OCI-M1 (cell line): ENCODE measurements at places on chromosomes 16 and 17.

GRCh38 chr16:89670496-89671431, 13.1 kb downstream of the SPATA33 start:
- DNase-seq, result no peak

- no peak for DNase-seq
Measured at GRCh38 chr17:40056379-40057015, 2.3 kb upstream of the MED24 start.

- DNase-seq, result no peak
Measured at GRCh38 chr16:70635336-70636016, 10.9 kb upstream of the IL34 start.

DNA sequence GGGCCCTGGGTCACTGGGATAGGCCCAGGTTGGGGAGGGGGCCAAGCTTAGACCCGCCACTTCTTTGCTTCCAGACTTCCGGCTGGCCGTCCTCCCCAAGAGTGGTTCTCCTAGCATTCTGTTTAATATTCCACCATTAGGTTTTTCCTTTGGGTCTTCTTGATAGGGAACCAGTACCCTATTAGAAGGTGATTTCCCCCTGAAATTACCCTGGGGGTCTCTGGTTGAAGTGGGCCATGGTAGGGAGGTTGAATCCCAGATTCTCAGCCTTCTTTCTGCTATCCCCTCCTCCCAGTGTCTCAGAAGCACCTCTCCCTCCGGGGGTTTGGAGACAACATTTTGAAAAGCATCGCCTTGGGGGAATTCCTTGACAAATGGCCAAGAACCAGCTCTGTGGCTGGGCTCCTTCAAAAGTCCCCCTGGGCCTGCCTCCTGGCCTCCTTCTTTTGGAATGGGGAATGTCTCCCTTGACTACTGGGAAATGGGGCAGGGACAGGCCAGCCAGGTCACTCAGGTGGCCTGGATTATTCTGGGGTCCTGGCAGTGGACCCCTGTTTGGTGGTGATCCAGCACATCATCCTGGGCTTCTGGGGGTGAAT, 5.7 kb downstream of the LASP1 start:
- no peak for DNase-seq

- no peak for DNase-seq
Measured at GRCh38 chr17:78784352-78784751, 2.3 kb upstream of the CYTH1 start.

DNA sequence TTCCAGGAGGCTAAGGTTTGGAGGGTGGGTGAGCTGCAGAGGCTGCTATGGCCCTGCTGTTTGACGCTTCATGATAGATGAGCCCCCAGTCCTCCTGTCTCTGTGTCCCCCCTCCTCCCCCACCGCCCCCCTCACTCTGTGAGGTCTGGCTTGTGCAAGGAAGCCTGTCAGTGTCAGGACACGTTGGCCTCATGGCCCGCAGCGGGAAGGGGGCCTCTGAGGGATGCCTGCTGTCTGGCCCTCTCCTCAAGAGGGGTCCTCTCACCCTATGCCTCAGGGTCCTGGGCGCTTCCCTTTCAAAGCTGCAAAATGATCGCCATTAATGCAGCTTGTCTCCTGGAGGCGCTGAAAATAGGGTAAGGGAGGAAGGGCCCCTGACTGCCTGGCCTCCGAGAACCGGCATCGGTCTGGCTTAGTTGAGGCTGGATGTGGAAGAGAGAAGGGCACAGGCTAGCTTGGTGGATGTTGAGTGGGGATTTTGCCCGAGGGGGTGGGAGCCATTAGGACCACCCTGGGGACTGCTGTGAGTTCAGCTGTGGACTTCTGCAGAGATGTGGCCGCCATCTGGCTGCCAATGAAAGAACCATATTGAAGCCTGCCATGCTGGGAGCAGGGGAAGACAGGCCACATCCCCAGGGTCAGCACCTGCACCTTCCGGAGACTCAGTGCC, 14.8 kb upstream of the GOSR2 start:
- no peak for DNase-seq

DNA sequence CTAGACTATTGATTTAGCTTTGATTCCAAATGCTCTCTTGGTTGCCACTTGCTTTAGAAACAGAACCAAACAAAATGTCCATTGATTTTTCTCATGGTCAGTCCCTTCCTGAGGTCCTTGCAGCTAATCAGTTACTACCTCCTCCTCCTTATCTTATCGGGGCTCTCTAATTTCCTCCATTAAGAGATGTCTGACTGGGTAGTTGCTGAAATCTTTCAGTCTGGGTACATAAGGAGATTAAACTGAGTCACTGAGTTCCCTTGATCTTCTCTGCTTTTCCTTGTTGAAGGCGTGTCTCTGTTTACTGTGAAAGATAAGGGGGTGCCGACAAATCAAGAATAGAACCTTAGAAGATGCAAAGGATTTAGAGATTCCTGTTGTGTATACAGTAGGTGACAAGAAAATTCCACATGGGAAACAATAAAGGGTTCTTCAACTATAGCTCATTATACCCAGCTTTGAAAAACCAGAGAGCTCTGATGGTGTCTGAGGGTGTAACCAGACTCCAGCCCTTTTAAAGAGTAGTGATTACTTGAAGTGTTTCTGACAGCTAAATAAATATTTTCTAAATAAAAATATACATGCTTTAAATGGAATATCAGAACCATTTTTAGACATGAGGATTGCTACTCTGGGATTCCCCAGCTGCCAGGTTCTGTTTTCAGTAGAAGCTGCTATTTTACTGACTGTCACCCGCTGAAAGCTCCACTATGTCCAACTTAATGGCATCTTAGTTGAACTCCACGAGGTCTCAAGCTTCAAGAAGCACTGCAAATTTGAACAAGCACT, 791.3 kb upstream of the SOX9 start:
- no peak for DNase-seq
